ENCODE measurements at places on chromosomes 5 and 9.

- DNase-seq = no peak
These were observed 592.5 kb upstream of the CLINT1 start for GRCh38 chr5:158451203-158451992.

DNA sequence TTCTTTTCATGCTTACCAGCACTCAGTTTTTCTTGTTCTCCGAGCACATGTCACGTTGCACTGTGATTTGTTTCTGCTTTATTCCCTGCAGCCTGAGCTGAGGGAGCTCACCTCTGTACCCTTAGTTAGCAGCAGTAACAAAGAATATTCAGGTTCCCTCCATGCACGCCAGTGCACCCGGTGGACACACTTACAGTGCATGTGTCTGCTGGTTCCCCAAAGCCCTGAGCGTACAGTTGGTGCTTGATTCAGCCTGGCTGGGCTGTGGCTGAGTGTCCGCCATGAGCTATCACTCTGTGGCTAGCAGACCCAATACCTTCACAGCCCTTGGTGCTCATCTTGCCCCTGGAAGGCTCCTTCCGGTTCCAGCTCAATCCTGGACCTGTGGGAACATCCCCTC lies 93.5 kb downstream of the MVB12B start:
- DNase-seq = peak; percentile 58

GRCh38 chr5:52945040-52945439 lies 44.1 kb upstream of the ITGA2 start:
- DNase-seq = no peak

GRCh38 chr5:151318850-151319732 lies 15.5 kb upstream of the SLC36A3 start:
- DNase-seq = peak; percentile 16

DNA sequence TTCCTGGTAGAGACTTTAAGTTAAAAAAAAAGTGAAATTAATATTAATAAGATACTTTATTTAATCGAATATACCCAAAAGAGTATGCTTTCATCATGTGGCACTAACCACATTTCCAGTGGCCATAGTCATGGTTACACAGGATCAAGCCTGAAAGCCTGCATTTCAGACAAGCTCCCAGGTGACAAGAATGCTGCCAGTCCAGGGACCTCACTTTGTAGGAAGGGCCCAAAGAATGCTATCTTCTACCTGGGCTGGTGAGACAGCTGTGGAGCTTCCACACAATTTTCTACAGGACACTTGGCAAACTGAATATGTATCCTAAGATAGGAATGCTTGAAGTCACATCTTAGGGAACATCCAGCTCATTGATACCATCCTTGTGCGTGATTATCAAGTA lies 203.8 kb downstream of the AUH start:
- no peak for DNase-seq

DNA sequence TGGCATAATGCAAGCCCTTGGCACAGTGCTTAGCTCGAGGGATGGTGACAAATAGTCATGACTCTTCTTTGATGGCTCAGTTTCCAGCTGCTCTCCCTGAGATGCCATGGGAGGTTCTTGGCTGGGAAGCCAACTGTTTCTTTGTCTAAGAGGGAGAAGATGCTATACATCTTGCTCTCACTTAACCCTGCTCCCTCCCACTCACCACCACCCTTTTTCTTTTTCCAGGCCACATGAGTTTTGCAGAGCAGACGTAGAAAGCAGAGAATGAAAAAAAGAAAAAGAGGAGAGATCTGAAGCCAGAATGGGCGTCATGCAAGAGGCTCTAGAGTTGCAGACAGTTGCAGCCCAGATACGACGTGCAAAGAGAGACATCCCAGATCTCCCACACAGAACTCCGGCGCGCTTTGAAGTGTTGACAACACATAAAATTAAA lies 160.5 kb downstream of the FGF18 start:
- no peak for DNase-seq

GRCh38 chr5:91159647-91160046 lies 223.5 kb downstream of the ARRDC3 start:
- DNase-seq = no peak

DNA sequence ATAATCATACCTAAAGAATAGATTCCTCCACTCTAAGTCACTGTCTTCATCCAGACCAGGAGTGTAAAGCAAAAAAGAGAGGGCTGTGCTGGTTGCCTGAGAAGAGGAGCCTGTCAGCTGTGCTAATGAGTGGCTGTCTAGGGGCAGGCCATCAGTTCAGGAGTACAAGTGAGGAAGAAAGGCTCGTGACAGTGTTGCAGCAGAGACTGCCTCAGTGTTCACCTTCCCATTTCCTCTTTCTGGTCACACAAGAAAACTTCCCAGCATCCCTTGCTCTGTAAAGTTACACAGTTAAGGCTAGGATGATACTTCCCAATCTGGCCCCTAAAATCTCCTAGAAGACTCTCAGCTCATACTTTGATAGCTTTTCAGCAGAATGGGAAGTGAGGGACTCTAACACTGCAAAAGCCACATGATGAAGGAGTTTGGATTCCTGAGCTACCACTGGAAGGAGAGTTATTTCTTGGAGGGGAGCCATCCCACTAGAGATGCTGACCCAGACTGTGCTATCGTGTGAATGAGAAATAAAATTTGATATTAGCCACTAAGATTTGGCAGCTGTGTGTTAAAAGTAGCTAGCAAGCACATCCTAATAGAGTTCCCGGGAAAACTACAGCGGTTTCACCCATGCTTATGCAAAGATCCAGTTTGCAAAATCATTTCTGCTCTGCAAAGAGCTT lies 67.1 kb downstream of the ADAMTS12 start:
- no peak for DNase-seq

DNA sequence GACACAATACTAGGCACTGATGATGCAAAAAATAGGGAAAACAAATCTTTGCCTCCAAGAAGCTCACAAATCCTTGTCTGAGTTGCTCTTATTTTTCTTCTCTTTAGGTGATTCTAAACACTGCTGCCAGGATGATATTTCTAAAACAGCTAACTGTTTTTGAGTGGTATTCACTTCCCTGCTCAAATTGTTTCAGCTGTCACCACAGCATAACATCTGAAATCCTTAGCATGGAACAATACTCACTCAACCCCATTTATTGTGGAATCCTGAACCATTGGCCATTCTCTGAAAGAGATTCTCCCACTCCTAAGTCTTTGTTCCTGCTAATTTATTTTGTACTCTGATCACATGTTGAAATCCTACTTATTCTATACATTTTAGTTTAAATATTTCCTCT lies 4.8 kb upstream of the SHOC1 start:
- no peak for DNase-seq

DNA sequence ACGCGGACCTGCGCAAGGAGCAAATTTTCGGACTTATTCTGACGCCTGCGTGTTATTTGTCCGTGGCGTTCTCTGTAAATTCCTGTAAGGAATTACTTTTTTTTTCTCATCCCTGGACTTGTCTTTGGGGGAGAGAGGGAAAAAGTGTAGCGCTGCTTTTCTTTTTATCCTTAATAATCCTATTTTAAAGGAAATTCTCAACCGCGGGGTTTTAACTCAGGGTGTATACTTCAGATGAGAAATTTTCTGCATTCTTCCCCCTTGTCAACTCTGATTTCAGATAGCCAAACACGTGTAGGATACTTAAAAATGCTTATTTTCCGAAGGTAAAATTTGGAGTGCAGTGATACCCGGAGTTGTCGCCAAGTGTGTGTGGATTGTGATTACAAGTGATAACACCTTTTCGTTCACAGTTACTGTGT lies 853 bp downstream of the DCP2 start:
- no peak for DNase-seq

- no peak for DNase-seq
These were observed 8.3 kb downstream of the ATG10 start for GRCh38 chr5:81980160-81980559.

- no peak for DNase-seq
These were observed 21.0 kb downstream of the CAMSAP1 start for GRCh38 chr9:135886147-135886981.

DNA sequence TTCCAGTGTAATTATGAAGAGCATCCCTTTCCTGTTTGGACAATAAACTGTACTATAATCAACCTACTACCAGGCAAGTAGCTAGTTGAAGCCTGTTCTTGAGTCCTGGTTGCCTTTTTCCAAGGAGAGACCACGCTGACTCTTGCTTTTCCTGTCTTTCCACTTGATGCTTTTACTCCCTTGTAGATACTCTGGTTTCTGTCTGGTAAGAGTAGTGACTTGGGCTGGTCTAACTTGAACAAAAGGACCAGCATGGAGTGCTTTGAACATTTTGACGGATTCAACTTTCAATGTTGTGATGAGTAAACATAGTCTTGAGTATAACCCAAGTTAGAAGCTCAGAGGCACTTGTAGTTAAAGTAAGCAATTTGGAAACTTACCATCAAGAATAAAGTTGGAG lies 464.3 kb downstream of the GADD45G start:
- DNase-seq = no peak

- DNase-seq = no peak
These were observed 92.9 kb upstream of the GRHPR start for GRCh38 chr9:37329576-37329975.

- no peak for DNase-seq
These were observed 1612.7 kb upstream of the ACO1 start for GRCh38 chr9:30771760-30772159.

DNA sequence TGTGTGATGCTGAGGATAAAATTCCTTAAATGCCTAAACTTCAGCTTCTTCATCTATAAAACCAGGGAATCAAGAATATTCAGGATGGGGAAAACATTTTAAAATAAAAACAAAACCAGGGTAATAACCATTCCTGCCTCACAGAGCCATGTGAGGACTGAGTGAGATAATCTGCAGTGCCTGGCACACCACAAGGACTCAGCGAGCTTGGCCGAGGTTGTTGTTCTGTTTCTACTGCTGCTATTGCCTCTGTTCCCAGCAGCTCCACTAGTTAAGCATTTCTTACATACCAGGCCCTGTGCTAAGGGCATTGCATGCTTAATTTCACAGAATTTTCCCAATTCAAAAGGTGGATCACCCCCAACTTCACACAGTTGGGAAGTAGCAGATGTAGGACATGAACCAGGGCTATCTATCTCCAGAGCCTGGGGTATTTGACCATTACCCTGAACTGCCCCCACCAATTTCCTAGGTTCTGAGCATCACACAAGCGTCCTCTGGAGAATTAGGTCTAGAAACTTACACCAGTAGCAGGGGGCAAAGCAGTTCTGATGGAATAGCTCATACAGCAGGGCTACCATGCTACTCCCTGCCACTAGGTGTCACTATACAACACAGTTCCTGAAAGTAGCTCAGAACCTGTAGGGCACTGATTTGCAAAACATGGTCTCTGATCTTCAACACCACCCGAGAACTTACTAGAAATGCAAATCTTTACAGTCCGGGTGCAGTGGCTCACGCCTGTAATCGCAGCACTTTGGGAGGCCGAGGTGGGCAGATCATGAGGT lies 74.3 kb downstream of the LRSAM1 start:
- no peak for DNase-seq
